Stimulated activated CD4-positive, alpha-beta T cell treated with anti-CD3 and anti-CD28 coated beads, Interleukin-1b, Interleukin-23, amount 100 ng/mL, for 48 hours (primary cell): ENCODE measurements at places on chromosomes 7 and 10.

DNA sequence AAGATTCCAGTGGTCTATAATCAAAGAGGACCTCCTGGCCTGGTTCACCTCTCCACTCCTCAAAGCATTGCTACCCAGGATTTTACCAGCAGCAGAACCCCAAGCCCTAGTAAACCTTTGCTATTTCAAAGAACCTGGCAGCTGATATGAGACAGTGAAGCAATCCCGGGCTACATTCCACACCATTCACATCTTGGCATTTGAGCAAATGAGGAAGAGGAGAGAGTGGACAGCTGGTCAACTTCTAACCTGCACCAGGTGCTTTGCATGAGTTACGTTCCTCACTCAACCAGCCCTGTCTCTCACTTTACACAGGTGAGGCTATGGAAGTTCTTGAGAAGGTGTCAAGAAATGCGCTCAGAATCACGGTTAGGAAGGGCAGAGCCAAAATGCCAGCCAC, 1.1 kb downstream of the CCDC3 start:
- DNase-seq, result no peak

DNA sequence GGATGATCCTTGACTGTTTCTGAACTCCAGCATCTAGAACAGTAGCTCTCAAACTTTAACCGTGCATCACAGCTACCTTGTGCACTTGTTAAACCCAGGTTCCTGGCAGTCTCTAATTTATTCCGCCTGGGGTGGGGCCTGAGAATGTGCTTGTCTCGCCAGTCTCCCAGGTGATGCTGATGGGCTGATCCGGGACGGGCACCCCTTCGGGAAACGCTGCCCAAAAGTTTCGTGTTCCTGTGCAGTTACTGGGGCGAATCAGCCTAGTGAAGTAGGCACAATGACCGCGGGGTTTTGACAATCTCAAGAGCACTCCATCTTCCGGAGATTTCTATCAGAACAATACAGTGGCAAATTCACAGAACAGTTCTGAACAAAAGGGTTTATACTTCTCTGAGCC, 29.9 kb downstream of the ADCYAP1R1 start:
- DNase-seq, result no peak

DNA sequence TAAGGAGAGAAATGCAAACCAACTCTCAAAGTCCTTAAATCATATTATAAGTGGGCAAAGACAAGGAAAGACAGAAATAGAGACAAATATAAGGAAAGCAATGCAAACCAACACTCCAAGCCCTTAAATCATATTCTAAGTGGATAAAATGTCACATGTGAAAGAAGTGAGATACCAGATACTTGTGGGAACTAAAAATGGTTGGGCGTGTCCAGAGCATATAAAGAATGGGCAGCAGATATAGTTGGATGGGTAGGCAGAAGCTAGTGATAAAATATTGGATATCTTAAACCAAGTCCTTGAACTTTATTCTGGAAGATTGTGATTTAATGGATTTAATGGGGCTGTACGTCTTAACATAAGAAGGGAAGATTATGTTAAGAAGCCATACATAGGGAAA, 1065.2 kb upstream of the C7orf33 start:
- no peak for DNase-seq

DNA sequence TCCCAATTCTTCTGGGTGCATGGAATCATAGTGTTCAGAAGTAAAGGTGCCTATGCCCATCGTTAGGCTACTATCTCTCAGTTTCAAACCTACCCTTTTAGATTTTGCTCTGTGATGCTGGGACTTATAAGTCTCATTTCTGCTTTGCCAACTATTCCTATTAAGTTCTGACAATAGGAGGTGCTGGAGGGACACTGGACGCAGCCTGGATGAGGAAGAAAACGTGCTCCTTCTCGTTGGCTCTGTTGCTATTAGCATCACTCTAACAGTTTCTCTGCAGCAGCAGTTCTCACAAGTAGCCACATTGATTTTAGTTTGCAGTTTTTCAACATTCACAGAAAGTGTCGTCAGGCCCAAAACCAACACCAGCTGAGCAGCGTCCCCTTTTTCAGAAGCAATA, 72.4 kb downstream of the ABCC2 start:
- DNase-seq, result no peak

GRCh38 chr10:593421-593820, 96.0 kb downstream of the DIP2C start:
- no peak for DNase-seq

DNA sequence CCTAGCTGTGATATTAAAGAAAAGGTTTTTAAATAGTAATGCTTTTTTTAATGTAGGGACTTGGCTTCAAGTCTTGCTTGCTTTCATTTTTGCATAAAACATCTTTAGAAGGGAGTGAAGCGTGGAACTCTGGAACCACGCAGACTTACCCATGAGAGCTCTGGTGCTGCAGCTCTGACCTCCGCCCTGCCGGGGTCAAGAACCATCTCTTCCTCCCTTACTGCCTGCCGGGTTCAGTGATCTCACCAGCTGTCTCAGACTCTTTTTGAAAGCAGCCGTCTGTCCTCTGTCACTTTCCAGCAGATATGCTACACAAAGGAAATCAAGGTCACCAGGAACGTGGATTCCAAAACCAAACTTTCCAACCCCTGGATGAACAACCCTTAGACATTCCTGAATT, 353.8 kb downstream of the GPR37 start:
- no peak for DNase-seq

- DNase-seq, result no peak
Observed at GRCh38 chr10:76403912-76404311, 972.5 kb downstream of the LRMDA start.

DNA sequence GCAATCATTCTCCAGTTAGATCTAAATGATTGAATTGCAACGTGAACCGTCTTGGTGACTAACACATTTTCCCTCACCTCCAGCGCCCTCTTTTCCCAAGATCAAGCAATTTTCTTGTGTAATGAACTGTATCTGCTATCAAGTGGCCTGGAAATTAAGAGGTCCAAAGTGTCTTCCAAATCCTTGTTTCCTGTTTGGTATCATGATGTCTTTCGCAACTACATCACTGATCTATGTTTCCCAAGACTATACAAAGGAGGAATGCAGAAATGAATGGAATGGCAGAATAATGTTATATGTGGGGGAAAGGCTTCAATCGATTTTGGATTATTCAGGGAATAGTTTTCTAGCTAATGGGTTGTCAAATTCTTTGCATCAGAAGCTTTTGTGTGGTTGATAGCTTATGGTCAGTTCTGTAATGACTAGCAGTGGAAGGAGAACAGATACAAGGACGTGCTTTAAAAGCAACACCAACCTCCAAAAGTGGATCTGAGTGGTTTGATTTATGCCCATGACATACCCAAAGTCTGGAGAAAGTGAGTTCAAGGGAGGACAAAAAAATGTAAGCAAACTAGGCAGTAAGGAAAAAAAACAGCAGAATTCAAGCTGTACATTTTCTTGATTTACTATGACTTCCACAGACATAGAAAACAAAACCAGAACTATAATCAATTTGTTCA, 14.6 kb upstream of the ZEB1 start:
- DNase-seq, result no peak

DNA sequence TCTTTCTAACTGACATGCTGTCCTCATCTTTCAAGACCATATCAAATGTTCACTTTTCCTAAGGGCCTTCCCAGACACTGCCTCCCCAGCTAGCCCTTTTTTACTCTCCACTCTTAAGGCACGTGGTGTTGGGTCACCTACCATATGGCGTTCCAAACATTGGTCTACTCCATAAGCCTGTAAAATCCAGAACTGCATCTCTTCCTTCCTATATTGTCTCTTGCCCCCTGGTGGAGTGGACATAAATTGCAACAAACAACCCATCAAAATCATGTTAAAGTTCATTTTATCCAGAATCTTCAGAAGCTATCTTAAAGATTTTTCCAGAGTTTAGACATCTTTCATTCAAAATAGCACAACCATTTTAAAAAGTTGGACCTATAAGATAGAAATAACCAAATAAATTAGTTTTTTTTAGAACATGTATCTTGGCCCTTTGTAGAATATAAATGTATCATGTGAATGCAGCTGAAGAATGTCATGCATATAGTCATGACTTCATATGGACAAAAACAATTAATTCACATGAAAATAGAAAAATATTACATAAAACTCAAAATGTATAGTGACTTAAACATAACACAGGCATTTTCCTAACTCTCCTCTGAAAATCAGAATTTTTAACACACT, 180.6 kb upstream of the CHRM2 start:
- DNase-seq, result no peak

GRCh38 chr7:136601772-136602171, 266.7 kb upstream of the CHRM2 start:
- no peak for DNase-seq

GRCh38 chr10:7625836-7626235, 40.9 kb downstream of the ITIH5 start:
- no peak for DNase-seq

GRCh38 chr7:139758388-139758787, 19.4 kb downstream of the HIPK2 start:
- DNase-seq, result no peak

DNA sequence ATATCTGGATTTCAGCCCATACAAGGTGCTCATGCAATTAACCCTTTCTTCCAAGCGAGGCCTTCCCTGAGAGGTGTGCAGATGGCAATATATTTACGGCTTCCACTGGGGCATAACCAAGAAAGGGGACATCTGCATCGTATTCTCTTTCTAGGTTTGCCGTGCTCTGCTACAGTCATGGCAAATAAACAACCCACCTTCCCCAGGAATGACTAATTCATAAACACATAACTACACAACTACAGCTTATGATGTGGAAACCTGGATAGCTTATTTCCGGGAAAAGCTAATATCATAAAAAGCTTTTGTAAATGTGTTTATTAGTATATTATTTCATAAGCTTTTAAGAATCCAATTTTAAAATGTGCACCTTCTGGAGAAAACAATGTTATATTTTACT, 120.0 kb downstream of the CAMK1D start:
- no peak for DNase-seq

DNA sequence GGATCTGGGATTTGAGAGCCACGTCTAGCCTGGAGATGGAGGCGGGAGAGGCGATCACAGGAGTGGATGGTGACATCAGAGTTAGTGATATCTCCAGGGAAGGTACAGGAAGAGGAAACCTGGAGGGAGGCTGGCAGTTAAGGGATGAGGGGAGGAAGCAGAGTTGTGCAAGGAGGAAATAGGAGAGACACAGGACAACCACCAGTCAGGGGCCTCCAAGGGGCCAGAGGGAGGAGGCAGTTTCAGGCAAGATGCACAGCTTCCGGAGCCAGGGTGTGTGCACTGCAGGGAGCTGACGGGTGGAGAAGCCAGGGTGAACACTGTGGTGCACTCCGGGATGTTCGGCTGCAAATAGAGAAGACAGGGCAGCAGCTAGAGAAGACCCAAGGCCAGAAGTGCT, 141.2 kb downstream of the GLI3 start:
- DNase-seq, result no peak

- no peak for DNase-seq
Observed at GRCh38 chr10:103571656-103571975, 78.1 kb downstream of the NEURL1 start.

GRCh38 chr7:31782411-31782991, 95.5 kb downstream of the PPP1R17 start:
- DNase-seq, result no peak

- DNase-seq, result no peak
Observed at GRCh38 chr7:21912305-21912704, 33.4 kb downstream of the CDCA7L start.

- DNase-seq, result no peak
Observed at GRCh38 chr7:75795831-75796285, 17.7 kb downstream of the CCL24 start.

DNA sequence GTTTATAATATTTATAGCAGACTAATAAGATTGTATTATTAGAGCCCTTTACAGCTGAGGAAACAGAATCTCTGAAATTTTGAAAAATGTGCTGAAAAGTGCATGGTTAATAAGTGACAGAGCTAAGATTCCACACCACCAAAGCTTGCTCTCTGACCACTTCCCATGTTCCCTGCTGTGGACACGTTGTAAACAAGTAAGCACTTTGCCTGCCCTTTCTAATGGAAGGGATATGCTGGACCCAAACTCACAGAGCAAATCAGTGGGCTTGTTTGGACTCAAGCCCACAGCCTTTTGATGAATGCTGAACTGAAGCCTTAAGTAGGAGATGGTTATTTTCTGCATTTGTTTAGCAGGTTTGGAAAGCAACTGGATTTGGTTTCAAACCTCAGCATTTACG, 214.0 kb upstream of the TMEM72 start:
- DNase-seq, result no peak

GRCh38 chr7:130931423-130931822, 197.4 kb upstream of the KLF14 start:
- DNase-seq, result no peak

DNA sequence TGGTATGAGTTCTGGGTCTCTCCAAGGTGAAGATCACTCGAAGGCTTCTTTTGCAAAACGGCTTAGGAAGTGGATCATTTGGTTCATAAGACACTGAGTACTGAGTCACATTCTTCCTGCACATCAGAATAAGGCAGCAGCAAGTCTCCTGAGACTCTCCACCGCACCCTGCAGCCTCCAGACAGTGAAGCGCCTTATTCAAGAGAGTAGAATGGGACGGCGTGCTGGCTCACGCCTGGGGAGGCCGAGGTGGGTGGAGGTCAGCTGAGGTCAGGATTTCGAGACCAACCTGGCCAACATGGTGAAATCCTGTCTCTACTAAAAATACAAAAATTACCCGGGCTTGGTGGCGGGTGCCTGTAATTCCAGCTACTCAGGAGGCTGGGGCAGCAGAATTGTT, 70.3 kb downstream of the C10orf143 start:
- no peak for DNase-seq

GRCh38 chr7:7799138-7799537, 80.7 kb upstream of the RPA3 start:
- DNase-seq, result no peak

GRCh38 chr10:14673189-14673861, 101.4 kb downstream of the FAM107B start:
- no peak for DNase-seq

DNA sequence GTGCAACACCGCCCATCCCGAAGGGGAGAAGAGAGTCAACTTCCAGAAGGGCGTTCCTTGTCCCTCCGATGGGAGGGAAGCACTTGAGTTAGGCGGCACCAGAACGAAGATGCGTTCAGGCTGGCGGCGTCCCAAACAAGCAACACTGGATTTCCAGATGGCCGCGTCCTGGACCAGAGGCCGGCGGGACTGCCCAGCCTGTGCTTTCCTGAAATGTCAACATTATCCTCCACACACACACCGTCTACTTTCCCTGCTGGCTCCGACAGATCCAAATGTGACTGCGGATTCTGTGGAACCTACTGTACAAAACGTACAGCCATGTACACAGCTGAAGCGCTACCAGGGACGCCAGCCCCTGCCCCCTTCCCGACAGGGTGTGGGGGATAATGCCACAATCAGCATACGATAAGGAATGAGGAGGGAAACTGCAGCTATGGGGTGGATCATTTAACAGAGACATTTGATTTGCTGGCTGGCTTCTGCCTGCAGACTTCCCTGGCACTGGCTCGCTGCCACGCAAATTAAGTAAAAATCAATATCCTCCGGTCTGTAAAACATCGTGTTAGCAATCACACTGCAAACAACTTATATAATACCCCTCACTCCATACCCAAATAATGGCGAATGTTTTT, 82.1 kb downstream of the ZRANB1 start:
- DNase-seq, result no peak

GRCh38 chr7:12385364-12385786, 18.3 kb downstream of the VWDE start:
- DNase-seq, result no peak

GRCh38 chr7:65744406-65744805, 128.5 kb upstream of the VKORC1L1 start:
- no peak for DNase-seq

GRCh38 chr7:963236-964078, 9.0 kb upstream of the ADAP1 start:
- no peak for DNase-seq

GRCh38 chr10:72089618-72090017, 1.3 kb upstream of the SPOCK2 start:
- no peak for DNase-seq

GRCh38 chr10:110500515-110500905, 2.8 kb downstream of the DUSP5 start:
- no peak for DNase-seq
